ENCODE measurements at places on chromosomes 13 and 19.

DNA sequence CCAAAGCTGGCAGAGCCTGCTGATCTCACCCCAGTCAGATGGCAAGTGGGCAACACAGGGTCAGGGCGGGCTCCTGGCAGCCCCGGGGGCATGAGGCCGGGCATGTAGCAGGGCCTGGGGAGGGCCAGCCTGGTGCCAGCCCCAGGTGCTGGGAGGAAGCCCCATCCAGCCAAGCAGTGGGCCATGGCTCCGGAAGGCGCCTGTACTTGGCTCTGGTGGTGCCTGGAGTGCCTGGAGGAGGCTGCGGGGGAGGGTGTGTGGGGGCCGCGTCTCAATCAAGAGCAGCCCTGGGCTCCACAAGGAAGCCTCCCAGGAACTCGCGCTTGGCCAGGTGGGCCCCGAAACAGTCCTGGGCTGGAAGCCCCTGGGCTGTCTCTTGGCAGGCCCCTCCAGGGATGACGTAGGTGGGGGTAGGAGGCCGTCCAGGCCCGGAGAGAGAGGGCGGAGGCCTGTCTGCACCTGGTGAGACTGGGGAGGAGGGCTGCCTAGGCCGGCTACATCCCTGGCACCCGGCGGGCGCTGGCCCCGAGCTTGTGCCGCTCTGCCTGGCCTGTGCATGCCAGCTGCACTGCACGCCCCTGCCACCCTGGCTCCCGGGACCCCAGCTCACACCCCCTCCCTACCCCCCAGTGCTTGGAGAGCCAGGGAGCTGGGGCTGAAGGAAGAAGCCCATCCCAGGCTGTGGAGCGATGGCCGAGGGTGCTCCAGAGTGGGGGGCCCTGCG lies 45.9 kb downstream of the COMP start:
- no peak for DNase-seq

DNA sequence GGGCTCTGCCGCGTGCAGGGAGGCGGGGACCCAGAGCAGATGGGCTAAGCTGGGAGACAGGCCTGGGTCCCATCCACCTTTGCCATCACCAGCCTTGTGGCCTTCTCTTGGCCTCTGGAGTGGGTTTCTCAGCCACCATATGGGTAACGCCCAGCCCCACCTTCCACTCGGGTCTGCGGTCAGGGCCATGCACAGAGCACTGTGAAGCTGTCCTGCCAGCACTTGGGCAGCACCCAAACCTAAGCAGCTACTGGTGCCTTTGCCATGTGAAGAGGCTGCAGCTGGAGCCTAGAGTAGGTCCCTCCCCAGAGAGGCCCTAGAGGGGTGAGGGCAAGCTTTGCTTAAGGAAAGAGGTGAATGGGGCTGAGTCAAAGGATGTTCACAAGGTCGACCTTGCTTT lies 24.1 kb upstream of the NPAS1 start:
- DNase-seq = no peak

DNA sequence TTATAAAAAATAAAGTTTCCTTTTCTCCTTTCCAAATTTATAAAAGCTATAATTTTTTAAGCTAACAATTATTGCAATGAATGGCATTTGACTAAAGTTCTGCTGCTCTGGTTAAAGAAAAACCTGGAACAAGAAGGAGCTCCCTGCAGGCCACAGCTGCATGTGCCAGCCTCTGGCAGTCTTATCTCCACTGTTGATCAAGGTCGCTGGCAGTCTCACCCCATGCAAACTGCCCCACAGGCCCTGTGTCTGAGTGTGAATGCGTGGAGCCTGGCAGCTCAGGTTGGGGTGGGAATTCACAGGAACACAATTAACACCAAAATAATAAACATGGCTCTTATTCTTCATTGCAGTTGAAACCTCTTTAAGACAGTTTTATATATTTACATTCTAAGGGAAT lies 30.2 kb upstream of the FREM2 start:
- DNase-seq = no peak

GRCh38 chr13:97723655-97724054 lies 229.8 kb upstream of the IPO5 start:
- no peak for DNase-seq

- no peak for DNase-seq
Observed at GRCh38 chr19:44685877-44686276, 13.1 kb upstream of the CEACAM16 start.

DNA sequence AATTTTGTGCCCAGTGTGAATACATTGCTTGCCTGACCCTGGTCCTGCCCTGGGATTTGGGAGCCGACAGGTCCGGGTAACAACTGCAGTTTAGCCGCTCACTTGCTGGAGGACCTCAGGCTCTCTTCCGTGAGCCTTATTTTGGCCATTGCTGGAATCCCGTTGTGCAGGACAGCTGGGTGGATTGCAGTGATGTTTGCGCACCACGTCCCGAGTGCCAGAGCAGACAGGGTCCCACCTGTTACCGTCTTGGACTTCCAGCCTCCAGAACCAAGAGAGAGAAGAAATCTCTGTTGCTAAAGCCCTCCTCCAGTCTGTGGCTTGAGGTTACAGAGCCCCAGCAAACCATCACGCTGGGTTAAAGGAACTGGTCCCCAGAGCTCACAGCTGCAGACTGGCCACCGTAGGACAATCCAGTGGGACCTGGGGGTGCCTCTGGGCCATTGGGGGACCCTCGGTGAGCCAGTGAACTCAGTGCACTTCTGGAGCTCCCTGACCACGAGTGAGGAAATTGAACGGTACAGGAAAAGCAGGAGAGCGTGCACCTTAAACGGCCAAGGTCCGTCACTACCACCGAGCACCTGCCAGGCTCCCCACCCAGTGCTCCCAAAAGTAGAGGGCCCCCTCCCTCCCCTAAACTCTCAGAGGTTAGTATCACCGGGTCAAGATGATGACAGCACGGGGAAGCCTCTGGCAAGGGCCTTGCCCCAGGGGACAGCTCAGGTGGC lies 92.9 kb downstream of the GNG7 start:
- DNase-seq = no peak

- DNase-seq = no peak
Observed at GRCh38 chr13:57846600-57847173, 215.1 kb downstream of the PCDH17 start.

GRCh38 chr19:58326501-58326913 lies 287 bp upstream of the ZSCAN22 start:
- no peak for DNase-seq

DNA sequence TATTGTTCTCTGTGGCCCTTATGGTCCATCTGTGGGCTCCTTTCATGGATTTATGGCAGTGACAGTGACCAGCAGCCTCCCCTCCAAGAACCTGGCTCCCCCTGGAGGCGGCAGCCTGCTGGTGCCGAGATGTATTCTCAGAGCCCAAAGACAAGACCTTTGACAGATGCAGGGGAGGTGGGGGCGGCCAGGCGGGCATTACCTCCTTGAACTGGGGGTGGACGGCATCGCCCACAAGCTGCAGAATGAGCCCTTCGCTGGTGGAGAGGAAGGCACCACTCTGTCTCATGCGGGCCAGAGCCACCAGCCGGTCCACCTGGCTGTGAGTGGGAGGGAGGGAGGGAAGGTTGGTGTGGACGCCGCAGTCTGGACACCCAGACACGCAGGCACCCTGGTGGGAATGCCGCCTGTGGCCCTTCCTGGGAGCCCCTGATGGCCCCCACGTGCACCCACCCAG lies 6.6 kb downstream of the ISOC2 start:
- DNase-seq = no peak

DNA sequence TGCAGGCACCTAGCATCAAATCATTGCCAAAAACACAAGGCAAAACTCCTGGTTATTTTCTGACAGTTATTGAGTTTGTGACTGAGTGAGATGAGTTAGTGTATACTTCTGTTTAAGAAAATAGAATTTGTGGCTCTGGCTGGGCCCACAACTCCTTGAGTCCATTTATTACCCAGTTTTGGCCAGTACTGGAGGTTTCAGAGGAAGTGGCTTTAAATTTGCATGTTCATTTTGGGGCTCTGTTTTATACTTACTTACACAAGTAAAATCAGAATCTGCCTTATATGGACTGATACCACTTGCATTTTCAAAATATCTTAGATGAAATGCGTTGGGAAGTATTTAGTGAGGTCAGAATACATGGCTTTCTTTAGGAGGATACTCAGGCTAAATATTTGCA lies 29.0 kb downstream of the TNFSF11 start:
- no peak for DNase-seq

DNA sequence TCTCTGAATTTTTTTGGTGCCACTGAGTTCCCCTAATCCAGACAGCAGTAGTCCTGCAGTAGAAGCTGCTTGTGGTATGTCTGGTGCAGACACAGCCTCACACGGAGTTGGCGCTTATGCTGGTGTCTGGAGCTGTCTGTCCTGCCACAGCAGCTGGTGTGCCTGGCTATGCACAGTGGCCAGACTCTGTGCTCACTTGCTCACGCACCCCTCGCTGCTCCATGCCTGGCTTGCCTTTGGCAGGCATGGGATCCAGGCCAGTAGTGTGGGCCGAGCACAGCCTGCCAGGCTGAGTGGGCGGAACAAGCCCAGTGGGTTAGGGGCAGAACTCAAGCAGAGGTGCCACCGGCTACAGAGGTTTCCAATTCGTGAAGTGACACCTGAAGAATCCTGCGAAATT lies 845.9 kb upstream of the PCDH9 start:
- DNase-seq = no peak

DNA sequence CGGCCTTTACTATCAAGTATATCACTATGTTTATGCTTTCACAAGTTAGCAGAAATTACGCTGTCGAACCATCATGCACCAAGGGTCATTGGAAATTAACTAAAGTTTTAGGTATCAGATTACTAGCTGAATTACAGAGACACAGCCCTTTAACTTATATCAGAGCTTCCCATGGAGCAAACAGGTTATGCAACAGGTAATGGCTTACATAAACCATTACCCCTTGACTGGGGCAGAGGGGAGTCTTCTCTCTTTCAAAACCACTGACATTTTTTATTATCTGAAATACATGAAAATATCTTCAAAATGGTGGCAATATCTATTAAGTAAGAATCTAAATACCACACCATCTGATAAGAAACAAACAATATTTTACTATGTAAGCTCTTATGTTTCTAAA lies 1692.9 kb upstream of the SLC10A2 start:
- DNase-seq = no peak

DNA sequence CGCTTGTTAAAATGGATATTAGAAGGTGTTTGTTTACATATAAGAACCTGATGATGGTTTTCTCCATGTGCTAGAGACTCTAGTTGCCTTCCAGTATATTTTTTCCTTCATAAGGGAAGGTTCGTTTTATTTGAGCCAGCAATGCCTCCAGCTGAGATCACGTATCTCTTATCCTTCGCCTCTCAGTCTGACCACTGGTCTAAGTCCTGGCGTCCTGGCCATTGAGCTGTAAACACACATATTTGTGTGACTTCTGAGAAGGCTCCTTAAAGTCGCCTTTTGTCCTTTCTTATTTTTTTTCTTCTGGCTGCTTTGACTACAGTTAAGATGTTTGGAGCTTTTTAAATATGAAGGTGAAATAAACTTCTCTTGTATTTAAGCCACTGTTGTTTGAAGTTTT lies 23.7 kb upstream of the GPR183 start:
- DNase-seq = no peak

GRCh38 chr13:23753458-23753857 lies 135.7 kb downstream of the MIPEP start:
- no peak for DNase-seq

- DNase-seq = no peak
Observed at GRCh38 chr13:38024431-38024830, 154.9 kb upstream of the TRPC4 start.

GRCh38 chr13:110520431-110521295 lies 40.9 kb downstream of the RAB20 start:
- no peak for DNase-seq

GRCh38 chr13:48230541-48230940 lies 2.5 kb upstream of the ITM2B start:
- no peak for DNase-seq

GRCh38 chr19:10892256-10892655 lies 20.9 kb downstream of the CARM1 start:
- DNase-seq = no peak

DNA sequence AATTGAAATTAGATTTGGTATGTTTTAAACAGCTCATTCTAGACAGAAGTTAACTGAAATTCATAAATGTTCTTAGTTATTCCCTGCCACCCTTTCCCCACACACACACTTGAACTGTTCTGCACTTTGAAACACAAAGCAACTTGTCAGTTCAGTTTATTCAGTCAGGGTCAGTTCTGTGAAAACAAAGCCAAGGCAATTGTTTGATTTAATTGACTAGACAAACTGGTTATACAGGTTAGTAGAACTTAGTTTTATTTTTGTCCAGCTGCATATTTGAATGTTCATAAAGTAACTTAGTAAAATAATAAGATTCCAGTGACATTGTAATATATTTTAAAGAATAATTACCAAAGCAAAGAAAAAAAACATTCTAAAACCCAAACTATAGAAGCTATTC lies 98.3 kb upstream of the KLF5 start:
- no peak for DNase-seq

GRCh38 chr19:40768869-40769268 lies 6.5 kb upstream of the MIA start:
- DNase-seq = no peak

- DNase-seq = no peak
Observed at GRCh38 chr13:77874406-77874805, 44.2 kb downstream of the EDNRB start.

- no peak for DNase-seq
Observed at GRCh38 chr13:25616674-25617073, 244.9 kb downstream of the ATP8A2 start.

DNA sequence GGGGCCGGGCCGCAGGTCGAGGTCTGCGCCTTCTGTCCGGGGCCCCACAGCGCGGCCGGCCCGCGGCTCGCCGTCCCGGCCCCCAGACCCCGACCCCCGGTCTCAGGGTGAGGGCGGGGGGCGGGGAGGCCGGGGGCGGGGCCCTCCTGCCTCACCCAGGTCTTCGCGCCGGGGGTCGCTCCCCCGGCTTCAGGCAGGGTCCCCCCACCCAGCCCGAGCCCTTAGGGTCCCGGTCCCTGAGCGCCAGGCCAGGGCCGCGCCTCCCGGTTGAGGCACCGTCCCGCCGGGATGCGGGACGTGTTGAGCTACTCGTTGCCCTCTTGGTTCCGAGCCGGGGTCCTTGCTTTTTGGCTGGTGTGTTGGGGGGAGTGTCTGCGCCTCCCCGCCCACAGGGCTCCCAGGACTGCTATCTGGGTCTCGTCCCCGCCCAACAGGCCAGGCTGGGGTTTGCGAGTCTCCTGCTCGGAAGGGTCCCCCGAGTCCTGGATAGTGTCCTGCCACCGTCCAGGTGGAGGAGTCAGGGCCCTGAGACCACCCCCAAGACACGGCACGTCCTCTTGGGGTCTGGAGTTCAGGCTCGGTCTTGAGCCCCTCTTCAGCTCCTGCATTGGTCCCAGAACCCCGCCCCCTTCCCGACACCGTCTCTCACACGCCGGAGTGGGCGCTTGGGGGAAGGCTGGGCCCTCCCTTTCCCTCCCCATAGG lies 452 bp downstream of the PIAS4 start:
- DNase-seq = no peak
